ENCODE measurements at places on chromosomes 12 and 14.

DNA sequence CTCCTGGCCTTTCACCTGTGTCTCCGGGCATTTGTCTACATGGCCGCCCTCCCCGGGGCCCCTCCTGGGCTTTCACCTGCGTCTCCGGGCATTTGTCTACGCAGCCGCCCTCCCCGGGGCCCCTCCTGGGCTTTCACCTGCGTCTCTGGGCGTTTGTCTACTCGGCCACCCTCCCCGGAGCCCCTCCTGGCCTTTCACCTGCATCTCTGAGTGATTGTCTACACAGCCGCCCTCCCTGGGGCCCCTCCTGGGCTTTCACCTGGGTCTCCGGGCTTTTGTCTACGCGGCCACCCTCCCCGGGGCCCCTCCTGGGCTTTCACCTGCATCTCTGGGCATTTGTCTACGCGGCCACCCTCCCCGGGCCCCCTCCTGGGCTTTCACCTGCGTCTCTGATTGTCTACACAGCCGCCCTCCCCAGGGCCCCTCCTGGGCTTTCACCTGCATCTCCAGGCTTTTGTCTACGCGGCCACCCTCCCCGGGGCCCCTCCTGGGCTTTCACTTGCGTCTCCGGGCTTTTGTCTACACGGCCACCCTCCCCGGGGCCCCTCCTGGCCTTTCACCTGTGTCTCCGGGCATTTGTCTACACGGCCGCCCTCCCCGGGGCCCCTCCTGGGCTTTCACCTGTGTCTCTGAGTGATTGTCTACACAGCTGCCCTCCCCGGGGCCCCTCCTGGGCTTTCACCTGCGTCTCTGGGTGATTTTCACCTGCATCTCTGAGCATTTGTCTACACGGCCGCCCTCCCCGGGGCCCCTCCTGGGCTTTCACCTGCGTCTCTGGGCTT lies 68.0 kb upstream of the GALNT9 start:
- DNase-seq: no peak

DNA sequence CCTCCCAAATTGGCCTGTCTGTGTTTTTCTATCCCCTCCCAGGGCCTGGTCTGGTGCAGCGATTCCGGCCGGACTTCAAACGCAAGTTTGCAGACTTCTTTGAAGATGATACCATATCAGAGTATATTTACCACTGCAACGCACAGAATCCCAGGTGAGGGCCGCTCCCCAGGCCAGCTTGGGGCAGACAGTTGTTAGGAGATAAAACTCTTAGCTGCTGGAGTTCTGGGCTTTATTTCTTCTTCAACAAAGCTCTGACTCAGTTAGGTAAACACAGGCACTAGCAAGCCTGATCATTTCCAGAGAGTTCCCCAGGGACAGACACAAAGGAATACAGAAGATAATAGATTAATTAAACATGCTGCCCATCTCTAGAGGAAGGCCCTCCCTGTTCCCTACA lies 8.3 kb downstream of the ABHD4 start:
- DNase-seq: no peak

GRCh38 chr14:76872796-76873432 lies 46.7 kb downstream of the LRRC74A start:
- peak; percentile 68 for DNase-seq

DNA sequence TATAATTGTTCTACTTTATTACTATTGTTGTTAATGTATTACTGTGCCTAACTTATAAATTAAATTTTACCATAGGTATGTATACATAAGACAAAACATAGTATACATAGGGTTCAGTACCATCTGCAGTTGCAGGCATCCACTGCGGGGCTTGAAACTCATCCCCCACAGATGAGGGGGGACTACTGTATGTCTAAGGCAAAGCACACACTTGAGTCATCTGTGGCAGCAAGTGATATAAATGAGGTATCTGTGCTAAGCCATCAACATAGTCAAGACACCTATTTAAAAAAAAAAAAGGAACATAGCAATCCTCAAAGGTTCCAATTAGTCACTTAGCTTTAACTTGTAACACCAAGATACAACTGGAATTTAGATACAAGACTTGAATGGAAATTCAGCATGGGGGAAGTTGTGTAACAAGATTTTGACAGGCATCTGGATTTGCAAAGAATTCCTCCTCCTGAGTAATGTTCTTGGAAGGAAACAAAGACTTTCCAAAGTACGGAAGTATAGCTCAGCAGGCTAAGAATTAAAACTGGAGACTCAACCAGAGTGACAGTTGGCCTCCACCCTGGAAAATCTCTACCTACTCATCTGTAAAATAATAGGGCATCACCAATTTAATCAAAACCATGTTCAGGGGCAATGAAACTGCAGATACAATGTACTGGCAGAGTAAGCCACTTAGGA lies 14.9 kb downstream of the DCAF5 start:
- no peak for DNase-seq

GRCh38 chr14:100523843-100524169 lies 63.4 kb downstream of the BEGAIN start:
- peak; percentile 20 for DNase-seq

- no peak for DNase-seq
These were observed 341.6 kb downstream of the VRK1 start for GRCh38 chr14:97138801-97139200.

DNA sequence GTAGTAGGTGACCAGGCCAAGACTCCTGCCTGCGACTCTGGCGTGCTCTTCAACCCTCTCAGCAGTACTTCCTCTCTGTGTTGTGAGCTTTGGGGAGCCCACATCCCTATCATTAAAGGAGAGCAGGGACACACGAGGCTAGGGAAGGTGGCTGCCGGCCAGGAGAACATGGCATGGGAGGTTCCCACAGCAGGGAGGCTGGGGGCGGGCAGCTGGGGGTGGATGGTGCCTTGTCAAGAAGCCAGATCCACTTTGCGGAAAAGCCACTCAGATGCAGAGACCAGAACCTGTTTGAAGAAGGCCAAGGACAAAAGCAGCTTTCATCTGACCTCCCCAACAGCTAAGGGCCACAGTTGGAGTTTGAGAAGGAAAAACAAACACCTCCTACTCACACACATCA lies 198.6 kb downstream of the BCL11B start:
- DNase-seq: no peak

- DNase-seq: no peak
These were observed 21.2 kb upstream of the KLC1 start for GRCh38 chr14:103607822-103608221.

GRCh38 chr14:91286530-91286937 lies 42.0 kb upstream of the GPR68 start:
- DNase-seq: peak; percentile 71

DNA sequence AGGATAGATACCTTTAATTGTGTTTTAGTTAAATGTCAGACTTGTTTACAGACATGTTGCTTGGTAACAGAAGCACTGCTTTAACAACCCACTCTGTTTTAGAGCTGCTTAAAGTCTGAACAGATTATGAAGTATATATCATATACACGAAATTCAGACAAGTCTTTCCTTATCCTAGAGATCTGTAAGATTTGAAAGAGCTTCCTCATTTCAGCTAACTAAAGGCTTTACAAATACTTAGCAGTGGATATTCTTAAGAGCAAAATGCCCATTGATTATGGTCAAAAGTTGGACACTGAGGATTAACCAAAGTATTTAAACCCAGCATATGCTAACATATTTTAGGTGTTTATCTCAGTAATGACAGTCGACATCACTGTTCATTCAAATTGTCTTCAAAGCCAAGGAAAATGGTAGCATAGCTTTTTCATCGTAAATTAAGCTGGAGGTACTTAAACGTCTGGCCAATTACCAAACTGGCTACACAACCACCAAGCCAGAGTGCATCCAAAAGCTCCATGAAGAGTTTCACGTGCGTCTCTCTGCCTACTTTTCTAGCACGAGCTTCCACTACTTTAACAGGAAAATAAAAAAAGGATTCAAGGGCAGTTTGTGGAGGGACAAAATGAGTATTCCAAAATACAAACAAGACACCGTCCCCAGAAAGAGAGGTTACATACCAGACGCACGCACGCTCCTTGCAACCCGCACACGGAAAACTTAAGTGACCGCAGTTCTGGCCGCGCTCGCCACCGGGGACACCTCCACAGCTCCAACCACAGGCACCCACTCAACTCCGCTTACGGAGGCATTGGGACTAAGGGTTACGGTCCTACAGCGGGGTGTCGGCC lies 565 bp downstream of the CEP83 start:
- no peak for DNase-seq

GRCh38 chr14:56666294-56666693 lies 86.7 kb downstream of the TMEM260 start:
- no peak for DNase-seq

DNA sequence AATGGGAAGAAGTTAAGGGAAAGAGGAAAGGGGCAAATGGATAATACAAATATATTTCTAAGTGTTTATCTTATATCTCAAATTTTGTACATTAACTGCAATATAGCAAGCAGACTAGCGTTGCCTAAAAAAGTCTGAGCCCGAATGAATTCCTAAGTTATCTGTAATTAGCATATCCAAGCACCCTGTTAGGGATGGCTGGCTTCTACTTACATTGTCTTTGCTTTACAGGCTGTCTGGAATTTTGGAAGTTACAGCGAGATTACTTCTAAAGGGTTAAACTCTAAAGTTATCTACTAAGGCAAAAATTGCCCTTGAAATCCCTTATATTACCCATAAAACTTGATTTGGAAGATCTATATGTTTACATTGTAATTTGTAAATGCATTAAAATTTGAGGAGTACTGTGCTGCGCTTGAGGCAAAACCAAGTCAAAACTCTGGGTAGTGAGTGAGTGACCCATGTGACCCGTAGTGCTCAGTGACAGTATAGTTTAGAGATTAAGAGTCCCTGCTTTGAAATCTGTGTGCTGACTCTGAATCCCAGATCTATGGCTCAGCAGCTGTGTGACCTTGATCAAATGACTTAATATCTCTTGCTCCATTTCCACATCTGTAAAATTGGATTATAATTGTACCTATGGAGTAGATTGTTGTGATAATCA lies 17.3 kb upstream of the LIN7A start:
- no peak for DNase-seq

- DNase-seq: no peak
These were observed 78.0 kb upstream of the OTX2 start for GRCh38 chr14:56888274-56888673.

GRCh38 chr12:111758120-111758561 lies 8.6 kb upstream of the ALDH2 start:
- no peak for DNase-seq

Measured in right hindlimb (tissue), 1 donor.